ENCODE measurements at places on chromosomes 16 and 17.

DNA sequence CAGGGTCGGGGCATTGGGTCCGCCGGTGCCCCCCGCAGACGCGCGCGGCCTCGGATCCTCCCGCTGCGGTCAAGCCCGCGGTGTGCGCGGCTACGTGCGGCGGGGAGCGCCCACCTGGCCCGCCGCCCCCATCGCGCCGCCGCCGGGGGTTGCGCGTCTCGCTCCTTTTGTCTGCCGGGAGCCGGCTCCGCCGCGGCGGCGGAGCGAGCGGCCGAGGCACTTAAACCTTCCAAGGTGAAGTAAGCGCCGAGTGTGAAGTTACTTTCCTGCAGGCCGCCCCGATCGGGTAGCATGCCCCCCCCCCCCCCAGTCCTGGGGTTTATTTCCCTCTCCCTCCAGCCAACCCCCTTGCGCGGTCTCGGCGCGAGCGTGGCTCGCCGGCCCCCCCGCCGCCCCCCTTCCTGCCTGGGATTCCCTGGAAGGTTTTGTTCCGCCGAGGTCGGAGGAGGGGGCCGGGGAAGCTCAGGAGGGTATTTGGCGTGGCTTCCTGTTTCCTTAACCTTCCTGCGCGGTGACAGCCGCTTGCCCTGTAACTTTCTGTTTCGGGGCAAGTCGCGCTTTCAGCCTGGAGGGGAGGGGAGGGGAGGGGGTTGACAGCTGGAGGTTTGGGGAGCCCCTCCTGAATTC is 56.6 kb upstream of the GSE1 start:
- no peak for DNase-seq

- DNase-seq, result no peak
Observed at GRCh38 chr17:48215583-48216139, 108.1 kb downstream of the SNX11 start.

DNA sequence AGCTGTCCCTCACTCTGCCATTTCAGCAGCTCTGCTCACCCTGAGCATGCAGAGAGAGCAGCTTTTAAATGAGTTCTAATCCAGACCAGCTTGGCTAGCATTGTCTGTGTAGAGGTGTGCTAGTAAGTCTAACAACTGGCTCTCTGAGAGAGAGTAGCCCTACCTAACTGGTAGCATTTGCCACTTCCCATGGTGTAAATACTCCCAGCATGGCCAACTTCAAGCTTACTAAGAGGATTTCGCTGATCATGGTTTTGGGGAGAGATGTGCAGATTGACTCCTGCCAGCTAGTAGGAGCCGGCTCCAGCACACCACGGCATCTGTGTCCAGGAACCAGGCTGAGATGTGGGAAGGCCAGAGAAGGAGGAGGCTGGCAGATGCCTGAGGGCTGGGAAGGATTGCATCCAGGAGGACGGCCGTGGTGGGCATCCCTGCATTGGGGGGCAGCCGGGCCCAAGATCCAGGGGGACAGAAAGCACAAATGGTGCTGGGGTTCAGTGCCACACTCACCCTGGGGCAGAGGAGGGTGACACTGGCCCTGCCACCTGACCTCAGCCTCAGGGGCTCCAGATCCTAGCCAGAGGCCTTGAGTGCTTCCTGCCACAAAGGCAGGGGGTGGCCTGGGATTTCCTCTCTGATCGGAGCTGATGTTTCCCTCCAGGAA is 394.9 kb upstream of the TNRC6C start:
- DNase-seq, result no peak

DNA sequence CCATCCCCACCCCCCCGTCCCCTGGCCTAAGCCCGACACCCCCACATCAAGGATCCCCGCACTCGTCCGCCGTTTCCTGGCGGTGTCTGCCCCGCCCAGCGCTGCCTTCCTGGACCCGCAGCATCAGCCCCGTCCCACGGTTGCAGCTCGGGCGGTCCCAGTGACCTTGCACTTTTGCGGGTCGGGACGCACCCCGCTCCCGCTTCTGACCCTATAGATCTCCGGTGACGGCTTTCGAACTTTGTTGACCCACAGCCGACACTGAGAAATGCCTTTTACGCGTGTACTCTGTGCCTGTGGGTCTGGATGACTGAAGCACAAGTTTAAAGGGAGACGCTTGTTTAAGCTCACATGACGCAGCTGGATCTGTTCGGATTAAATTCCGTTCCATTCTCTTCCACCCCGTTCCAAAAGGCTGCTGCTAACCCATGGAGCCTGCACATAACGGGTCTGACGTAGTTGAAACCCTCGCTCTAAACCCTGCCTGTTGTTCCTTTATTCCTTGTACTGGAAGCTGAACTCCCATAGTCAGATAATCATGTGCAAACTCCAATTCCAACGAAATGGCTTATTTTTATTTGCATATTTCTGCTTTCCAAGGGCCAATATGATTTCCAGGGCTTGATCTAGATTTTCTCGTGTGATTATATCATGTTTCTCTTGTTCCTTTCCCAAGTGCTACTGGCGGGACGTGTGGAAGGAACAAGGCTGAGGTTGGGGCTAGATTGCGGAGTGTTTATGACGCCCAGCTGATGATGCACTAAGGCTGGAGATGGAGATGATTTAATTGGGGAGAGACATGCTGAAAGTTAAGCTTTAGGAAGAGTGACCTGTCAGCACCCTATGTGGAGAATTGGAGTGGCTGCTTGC is 834 bp downstream of the FLYWCH1 start:
- DNase-seq, result peak; percentile 44

All from hematopoietic multipotent progenitor cell (in vitro differentiated cells).